ENCODE measurements at places on chromosomes 13 and 19.

DNA sequence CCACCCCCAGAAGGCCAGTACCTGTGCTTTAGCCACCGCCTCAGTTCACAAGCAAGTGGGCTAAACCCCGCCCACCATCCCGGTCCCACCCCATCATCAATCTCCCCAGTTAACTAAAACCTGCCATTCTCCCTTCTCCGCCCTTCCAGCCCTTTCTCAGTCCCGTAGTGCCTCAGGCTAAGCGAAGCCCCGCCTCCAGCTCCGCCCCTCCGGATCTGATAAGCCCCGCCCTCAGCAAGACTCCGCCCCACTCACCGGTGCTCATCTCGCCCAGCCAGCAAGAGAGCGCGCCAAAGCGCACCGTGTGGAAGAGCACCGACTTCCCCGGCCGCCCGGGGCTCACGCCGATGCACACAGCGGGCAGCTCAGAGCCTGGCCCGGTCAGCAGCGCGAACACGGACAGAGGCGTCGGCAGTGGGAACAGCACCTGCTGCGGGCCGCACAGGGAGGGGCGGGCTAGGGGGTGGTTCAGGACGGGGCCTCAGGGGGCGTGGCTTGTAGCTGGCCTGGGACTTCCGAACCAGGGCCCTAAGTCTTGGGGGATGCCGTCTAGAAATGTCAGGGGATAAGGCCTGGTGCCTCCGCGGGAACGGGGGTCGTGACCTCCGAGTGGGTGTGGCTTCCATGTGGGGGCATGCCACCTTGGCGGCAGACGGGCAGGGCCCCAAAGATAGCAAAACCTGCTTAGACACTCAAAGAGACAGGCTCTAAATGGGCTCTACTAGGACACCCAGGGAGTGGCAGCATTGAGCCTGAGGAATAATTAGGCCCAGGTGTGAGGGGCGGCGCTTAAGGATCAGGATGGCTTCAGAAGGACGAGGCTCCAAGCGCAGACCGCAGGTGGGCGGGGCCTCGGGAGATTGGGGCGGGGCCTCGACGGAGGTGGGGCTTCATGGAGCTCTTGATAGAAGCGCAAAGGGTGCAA, 21.4 kb downstream of the MAP4K1 start:
- DNase-seq = peak; percentile 44

GRCh38 chr19:53977991-53978731, 13.3 kb upstream of the CACNG6 start:
- peak; percentile 50 for DNase-seq

DNA sequence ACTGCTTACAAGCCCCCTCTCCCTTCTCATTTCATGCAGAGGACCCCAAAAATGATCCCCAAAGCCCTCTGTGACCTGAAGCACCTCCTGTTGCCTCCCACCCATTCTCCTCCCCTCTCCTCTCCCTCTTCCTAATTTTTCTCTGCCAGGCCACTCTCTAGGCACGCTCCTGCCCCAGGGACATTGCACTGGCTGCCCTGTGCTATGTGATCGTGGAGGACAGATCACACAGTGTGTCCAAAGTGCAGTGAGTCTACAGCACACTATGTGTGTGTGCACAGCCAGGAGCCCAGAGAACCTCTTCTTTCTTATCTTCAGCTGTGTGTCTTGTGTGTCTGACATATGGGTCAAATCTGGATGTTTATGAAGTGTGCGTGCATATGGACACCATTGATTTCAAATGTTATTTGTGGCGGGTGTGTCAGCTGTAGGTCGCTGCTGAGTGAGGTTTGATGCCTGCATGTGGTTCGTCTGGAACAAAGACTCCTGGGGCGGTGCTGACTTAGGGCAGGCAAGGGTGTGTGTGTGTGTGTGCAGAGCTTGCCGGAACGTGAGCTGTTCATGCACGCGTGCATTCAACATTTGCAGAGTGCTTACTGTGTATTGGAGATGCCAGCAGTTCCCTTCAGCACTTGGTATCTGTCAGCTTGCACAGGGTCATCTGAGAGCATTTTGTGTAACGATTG, 2.1 kb upstream of the KLHL26 start:
- no peak for DNase-seq

GRCh38 chr19:46990991-46991676, 28.5 kb upstream of the NPAS1 start:
- peak; percentile 61 for DNase-seq

DNA sequence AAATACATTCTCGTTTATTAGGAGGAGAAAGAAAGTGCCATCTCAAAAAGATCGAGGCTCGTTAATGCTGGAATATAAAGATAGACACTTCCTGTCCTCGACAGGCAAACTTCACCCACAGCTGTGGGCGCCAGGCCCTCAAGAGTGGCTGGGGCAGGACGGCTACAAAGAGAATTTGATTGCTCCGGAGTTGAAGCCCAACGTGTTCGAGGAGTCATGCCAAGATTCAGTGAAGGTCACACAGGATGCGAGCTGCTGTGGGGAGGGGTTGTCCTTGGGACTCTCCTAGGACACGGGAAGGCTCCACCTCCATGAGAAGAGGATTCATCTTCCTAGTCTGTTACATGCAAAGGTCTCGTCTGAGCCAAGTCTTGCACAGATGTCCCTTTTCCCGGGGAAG, 16.3 kb upstream of the PTPRS start:
- DNase-seq = no peak

- no peak for DNase-seq
These were observed 27.1 kb upstream of the GRTP1 start for GRCh38 chr13:113390874-113391497.

GRCh38 chr19:27654266-27654990, 1558.5 kb downstream of the UQCRFS1 start:
- no peak for DNase-seq

DNA sequence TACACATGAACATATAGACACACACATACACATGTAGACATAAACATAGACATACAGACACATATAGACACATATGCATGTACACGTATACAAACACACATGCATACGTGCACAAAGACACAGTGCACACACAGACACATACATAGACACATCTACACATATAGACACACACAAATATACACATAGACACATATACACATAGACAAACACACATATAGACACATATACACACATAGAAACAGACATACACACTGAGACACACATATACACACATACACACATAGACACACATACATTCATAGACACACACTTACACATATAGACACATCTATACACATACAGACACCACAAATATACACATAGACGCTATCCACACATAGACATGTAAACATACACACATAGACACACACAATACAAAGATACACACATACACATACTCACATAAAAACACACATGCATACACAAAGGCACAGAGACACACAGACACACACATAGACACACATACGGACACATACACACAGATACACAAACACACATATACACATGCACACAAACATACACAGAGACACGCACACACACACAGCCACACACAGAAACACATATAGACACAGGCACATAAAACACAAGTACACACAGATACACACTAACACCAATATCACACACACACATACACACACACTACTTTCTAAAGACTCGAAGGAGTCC, 254.0 kb downstream of the TSHZ3 start:
- no peak for DNase-seq

- no peak for DNase-seq
These were observed 20.0 kb downstream of the PNMA8A start for GRCh38 chr19:46451352-46451751.

GRCh38 chr19:45779231-45780145, 2.8 kb downstream of the DMPK start:
- peak; percentile 87 for DNase-seq

GRCh38 chr13:19601749-19602725, 31.4 kb upstream of the MPHOSPH8 start:
- DNase-seq = peak; percentile 45

- DNase-seq = no peak
These were observed 74.6 kb downstream of the B3GLCT start for GRCh38 chr13:31274390-31274789.

DNA sequence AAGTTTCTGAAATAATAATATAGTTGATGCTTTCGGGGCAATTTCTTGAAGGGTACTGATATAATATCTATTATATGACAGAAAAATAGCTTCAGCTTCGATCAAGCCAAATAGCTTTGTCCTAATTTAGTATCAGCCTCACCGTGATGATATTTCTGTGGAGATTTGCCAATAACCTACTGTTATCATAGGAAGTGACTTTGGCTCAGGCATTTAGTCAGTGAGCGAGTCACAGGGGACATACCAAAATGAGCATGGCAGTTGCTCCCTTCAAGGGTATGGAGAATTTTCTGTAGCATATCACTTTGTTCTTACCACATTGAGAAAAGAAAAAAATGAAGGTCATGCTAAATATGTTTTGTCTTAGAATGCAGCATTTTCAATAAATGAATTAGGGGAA, 767.6 kb upstream of the SLITRK1 start:
- DNase-seq = no peak

DNA sequence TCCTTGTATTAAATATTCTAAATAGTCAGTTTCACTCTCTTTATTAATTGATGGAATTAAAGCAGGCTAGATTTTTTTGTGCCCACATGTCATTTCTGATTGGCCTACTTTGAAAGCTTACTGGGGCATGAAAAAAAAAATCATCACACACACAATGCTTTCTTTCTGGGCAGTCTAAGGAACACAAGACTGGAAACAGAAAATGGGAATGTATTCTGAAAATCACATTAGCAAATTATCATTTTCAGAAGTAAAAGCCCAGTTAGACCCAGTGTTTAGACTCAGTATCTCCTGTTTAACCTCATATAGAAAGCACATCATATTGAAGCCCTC, 339.4 kb downstream of the SPRY2 start:
- DNase-seq = no peak

GRCh38 chr13:22061371-22061805, 390.5 kb downstream of the FGF9 start:
- DNase-seq = peak; percentile 67

DNA sequence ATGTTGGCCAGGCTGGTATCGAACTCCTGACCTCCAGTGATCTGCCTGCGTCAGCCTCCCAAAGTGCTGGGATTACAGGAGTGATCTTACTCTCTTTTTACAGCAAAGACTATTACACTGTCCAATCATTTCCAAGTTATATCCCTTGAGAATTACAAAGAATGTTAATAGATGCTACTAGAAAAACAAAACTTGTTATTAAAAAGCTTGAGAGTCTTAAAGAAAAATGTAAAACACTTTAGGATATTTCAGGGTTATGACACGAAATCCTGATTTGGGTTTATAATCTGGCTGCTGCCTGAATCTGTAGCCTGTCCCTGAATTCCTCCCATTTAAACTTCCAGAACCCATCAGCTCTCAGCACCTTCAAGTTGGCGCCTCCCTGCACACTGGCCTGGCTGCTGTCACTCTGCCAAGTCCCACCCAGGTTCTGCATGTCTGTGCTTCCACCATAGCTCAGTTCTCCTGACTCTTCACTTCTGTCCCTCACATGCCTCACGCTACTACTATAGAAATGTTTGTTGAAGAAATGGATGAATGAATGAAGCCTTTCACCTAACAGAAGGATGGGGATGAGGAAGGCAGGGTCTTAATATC, 55.8 kb upstream of the RFXAP start:
- no peak for DNase-seq

DNA sequence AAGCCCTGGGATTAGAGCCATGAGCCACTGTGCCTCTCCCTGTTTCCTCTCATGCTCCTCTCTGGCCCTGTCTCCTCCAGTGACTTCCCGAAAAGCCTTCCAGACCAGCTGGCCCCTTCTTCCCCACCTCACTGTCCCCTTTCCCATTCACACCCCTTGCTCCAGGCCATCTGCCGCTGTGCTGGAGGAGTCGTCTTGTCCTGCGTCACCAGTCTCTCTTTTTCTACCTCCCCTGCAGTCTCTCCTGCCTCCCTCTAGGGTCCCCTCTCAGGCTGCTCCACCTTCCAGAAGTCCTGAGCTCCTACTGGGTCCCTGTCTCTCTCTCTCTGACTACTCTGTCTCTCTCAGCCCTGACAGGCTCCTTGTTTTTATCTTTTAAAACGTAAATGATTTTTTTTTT, 5.3 kb upstream of the FFAR1 start:
- no peak for DNase-seq

- no peak for DNase-seq
These were observed 1075.2 kb downstream of the PCDH9 start for GRCh38 chr13:66154976-66155375.

DNA sequence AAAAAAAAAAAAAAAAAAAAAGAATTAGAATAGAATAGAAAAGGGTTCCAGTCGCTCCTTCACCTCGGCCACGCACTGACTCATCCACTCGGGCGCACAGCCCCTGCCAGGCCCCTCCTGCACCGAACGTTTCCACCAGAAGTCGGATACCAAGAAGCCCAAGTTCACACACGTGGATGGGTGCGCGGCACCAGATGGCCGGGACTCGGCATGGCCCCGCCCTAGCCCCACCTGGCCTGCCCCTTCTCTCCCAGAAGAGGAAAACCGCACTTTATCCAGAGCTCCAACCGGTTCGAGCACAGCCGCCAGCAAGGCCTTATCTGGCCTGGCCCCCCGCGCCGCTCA, 5.9 kb downstream of the PRR36 start:
- no peak for DNase-seq

DNA sequence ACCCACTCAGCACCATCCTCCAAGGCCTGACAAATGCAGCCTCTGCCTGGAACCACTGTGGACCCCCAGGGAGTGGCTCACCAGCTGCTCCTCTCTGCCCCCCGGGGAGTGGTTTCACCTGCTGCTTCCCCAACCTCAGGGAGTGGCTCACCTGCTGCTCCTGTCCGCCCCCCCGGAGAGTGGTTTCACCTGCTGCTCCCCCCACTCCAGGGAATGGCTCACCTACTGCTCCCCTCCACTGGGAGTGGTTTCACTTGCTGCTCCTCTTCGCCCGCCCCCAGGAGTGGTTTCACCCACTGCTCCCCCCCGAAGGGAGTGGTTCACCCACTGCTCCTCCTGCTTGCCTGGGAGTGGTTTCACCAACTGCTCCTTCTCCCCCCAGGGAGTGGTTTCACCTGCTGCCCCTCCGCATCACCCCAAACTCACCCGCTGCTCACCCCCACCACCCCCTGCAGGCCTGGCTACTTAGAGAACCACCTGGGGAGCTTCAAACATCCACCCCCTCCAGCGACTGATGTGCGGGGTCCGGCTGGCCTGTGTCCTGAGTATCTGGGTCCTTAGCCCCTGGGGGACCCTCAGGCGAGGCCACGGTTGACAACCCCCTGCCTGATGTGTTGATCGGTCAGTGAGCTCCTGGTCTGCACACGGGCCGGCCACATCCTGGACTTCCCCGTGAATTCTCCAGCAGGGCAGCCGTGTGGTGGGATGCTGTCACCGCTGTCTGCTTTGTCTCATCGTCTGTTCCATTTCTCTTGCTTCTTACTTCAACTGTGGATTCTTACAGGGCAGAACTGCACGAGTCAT, 14.6 kb upstream of the TMEM255B start:
- no peak for DNase-seq

DNA sequence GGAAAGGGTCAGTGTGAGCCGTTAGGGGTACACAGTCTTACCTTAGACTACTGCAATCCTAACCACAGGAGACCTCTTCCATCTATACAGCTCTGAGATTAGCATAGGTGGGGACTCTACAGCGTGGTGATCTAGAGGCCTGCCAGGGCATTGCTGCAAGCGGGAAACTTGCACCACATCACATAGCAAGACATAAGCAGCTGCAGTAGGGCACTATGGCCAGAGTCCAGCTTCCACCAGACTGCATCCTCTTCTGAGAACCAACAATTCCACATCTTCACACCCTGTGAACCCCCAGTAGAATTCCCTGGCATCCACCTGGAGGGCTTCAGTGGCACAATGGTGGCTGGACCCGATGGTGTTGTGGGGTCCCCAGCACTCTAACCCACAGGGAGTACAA, 1564.3 kb upstream of the PRR20A start:
- no peak for DNase-seq
